ENCODE measurements at places on chromosomes 13 and 19.

- no peak for DNase-seq
Observed at GRCh38 chr19:43229315-43229714, 23.9 kb upstream of the PSG4 start.

DNA sequence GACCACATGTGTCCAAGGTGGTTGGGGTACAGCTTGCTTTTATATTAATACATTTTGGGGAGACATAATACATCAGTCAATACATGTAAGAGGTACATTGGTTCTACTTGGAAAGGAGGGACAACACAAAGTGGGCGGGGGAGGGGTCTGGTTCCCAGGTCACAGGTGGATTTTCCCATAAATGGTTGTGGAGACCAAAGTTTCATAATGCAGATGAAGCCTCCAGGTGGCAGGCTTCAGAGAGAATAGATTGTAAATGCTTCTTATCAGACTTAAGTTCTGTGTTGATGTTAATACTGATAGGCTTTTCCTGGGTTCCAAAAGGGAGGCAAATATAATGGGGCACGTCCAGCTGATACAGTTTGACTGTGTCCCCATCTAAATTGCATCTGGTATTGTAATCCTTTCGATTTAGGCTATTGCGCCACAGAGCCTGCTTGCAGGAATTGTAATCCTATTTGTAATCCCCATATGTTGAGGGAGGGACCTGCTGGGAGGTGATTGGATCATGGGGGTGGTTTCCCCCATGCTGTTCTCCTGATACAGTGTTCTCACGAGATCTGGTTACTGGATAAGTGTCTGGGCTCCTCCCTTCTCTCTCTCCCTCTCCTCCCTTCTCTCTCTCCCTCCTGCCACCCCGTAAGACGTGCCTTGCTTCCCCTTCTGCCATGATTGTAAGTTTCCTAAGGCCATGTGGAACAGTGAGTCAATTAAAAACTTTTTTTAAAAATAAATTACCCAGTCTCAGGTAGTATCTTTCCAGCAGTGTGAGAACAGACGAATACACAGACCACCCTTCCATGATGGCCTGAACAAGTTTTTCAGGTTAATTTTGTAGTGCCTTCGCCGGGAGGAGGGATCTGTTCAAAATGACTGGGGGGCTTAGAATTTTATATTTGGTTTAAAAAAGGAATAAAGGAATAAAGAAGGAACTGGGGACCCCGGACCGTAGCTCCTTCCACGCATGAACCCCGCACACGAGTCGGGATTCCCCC lies 44.9 kb downstream of the ZNF823 start:
- no peak for DNase-seq

GRCh38 chr13:42322806-42323205 lies 50.9 kb downstream of the AKAP11 start:
- no peak for DNase-seq

GRCh38 chr13:46866150-46866549 lies 30.7 kb downstream of the HTR2A start:
- DNase-seq = no peak

- no peak for DNase-seq
Observed at GRCh38 chr13:81874253-81874652, 1533.3 kb upstream of the SPRY2 start.

GRCh38 chr13:93080587-93080986 lies 146.0 kb upstream of the GPC6 start:
- DNase-seq = peak; percentile 90

DNA sequence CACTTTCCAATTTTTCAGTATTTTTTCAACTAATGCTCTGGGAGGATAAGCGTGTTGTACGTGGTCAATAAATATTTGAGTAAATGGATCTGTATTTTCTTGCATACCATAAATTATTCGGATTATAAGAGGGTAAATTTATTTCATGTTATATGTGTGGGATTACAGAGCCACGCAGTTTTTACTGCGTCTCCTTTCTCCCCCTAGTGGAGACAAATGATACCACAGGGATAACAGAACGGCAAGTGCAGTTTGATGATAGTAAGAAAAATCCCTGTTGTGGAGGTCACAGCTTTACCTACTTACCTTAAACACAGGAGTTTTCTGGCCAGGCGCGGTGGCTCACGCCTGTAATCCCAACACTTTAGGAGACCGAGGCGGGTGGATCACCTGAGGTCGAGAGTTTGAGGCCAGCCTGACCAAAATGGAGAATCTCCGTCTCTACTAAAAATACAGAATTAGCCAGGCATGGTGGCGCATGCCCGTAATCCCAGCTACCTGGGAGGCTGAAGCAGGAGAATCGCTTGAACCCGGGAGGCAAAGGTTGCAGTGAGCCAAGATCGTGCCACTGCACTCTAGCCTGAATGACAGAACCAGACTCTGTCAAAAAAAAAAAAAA lies 16.8 kb downstream of the MBD3L2B start:
- no peak for DNase-seq

DNA sequence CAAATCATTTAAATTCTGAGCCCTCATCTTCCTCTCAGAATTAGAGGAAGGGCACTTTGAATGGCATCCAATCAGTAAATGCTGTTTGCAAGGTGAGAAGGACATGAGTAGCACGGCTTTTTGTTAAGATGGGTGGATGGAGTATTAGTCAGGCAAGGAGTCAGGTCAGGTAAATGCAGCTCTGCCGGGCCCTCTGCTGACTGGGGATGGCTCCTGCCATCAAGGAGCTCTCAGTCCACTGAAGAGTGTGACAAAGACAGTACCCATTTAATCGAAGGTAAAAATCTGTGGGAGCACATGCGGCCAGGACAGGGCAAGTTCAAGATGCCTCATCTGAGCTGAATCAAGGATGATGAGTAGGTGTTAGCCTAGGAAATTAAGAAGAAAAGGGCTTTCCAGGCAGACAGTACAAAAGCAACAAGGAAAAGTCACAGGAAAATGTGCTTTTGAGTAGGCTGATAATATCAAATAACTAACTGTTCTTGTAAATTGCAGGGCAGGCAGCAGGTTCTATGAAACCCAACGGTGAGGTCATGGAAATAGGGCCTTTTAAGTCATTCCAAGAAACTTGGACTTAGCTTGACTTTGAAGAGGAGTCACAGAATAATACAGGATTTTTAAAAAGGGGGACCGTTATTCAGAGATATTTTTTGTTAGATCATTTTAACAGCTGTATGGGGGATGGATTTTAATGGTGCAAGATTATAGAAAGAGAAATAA lies 670.5 kb upstream of the ARGLU1 start:
- DNase-seq = no peak

- DNase-seq = no peak
Observed at GRCh38 chr19:3113100-3114017, 19.2 kb downstream of the GNA11 start.

Measured in DMS79 (cell line).